GM19239 (cell line): ENCODE measurements at places on chromosomes 12 and 14.

GRCh38 chr14:37197421-37198272 is at the start of gene MIPOL1:
Gene MIPOL1, plus strand, starts transcription at chr14:37197937. Its CDS starts 49,952 bp downstream, at chr14:37247889.
- no peak for DNase-seq

DNA sequence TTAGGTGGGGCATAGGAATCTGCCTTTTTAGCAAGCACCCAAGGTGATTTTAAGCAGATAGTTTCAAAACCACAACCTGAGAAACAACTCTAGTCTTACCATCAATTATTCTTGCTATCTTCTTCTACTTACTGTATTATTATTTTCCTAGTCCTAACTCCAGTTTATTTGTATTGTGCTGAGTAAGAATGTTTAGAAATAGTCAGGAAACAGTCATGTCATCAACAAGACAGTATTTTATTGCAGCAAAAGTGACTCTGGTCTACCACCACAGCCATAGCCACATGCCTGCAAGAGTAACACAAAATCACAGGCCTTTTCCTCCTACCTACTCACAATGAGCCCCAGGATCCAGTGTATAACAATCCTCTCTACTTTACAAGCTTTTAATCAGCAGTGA is 46.3 kb upstream of the FLRT2 start:
- no peak for DNase-seq

DNA sequence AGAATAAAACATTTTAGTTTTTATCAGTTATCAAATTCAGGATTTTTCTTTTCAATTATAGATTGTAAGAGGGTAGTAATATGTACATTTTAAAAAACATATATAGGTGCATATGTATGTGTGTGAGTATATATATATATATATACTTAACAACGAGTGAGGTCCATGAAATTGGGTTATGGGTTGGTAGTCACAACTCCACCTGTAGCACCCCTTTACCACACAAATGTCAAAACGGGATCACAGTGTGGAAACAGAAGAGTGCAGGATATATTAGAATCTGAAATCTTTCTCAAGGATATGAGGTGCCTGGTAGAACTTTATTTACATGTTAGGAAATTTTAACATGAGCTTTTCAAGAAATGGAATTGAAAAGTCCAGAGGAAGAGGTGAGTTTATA is 31.3 kb downstream of the MIA2 start:
- DNase-seq: no peak

GRCh38 chr12:3698218-3698974 is 54.5 kb downstream of the CRACR2A start:
- no peak for DNase-seq

DNA sequence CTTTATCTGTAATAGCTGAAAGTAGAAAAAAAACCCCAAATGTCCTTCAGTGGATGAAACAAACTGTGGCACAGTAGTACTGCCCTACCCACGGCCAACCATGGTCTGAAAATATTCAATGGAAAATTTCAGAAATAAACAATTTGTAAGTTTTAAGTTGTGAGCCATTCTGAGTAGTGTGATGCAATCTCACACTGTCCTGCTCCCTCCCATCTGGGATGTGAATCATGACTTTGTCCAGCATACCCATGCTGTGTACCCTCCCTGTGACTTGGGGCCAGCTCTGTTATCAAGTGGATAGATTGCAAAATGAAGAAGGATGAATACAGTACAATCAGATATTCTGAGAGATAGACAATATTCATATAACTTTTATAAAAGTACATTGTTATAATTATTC is 106.2 kb downstream of the SMOC1 start:
- DNase-seq: no peak

GRCh38 chr12:124923905-124924734 is 9.7 kb upstream of the UBC start:
- no peak for DNase-seq

- no peak for DNase-seq
These were observed 17.5 kb downstream of the KNTC1 start for GRCh38 chr12:122544537-122544936.

- DNase-seq: no peak
These were observed 1.8 kb downstream of the FLRT2 start for GRCh38 chr14:85531587-85532373.
